Activated naive CD4-positive, alpha-beta T cell treated with anti-CD3 and anti-CD28 coated beads, Interleukin-2, amount 50 U/mL, for 72 hours (primary cell): ENCODE measurements at places on chromosomes 1 and 21.

GRCh38 chr1:42137766-42138165, 15.4 kb upstream of the GUCA2B start:
- DNase-seq = no peak

DNA sequence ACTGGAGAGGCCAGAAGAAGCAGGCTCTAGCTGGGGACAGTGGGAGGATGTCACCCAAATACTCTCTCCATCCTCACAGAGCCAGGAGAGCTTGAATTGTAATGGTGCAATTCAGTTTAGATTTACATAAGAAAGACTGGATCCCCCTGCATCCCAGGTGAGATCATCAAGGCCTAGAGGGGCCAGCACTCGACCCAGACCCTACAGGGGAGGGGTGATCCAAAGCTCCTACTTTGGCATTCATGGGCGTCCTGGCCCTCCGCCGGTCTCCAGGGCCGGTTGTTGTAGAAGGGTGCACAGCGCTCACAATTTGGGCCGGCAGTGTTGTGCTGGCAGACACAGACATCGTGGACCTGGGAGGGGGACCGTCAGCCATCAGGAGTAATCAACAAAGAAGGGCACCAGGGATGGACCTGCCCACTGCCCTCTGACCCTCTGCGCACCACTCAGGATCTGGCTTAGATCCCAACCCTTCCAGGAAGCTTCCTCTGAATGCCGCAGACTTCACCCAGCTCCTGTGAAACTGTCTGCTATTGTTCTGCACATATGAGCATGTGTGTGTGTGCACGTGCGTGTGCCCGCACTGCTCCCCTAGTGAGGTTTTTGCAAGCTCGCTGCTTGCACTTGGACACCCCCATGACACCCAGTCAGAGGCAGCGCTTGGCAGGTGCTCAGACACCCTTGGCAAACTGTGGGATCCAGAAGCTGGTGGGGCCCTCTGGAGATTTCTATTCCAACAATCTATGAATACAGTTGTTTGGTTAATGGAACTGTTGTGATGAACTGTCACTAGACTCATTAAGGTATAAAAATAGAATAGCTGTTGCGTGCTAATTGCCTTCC, 21.6 kb downstream of the LAMB3 start:
- no peak for DNase-seq

DNA sequence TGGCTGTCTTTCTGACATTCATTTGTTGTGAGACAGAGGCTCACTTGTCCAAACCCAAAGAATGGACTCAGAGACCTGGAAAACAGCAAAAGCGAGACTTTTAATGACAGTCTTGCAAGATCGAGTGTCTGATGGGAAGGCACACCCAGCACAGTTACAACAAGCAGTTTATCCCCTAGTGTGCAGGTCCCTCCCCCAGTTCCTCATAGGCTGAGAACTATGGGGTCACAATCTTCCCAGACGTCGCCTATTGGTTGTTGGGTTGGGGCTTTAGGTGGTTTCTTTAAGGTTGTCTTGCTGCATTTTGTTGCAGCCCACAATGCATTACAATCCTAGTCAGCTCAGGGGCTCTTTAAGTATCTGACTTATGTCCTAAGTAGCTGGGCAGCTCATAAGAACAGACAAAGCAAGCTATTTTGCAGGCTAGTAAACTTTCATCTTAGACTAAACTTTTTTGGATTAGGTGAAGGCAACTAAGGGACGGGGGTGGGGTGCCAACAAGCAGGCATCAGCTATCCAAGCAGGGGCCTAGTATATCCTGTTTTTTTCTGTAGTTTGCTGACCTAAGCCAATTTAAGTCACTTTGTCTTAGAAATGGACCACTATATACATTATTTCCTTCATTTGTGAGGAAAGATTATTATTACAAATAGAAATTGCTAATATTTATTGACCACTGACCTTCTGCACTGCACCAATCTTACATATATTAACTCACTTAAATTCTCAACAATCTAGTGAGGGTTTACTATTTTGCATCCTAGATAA, 151.8 kb downstream of the SETD4 start:
- no peak for DNase-seq

DNA sequence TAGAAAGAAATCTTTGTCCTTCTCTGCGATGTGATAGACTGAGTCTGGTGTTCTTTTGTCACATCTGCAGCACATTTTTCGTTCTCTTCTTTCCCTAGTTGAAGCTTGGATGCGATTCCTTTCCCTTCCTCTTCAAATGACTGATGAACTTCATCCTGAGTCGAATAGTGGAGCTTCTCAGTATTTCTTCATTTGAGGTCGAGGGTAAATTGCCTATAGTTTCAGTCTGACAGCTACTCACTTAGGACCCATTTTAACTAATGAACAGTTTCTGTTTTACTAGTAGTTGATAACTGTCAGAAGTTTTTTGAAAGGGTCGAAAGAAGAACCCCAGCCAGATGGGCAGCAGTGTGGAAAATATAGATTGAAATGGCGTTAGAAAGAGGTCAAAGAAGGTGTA, 4.7 kb upstream of the REG4 start:
- DNase-seq = no peak

- DNase-seq = no peak
Observed at GRCh38 chr1:59156526-59157199, 140.2 kb upstream of the FGGY start.

GRCh38 chr1:151882466-151882865, 26.8 kb downstream of the THEM4 start:
- no peak for DNase-seq

- DNase-seq = no peak
Observed at GRCh38 chr1:228876187-228876586, 140.9 kb downstream of the RHOU start.

DNA sequence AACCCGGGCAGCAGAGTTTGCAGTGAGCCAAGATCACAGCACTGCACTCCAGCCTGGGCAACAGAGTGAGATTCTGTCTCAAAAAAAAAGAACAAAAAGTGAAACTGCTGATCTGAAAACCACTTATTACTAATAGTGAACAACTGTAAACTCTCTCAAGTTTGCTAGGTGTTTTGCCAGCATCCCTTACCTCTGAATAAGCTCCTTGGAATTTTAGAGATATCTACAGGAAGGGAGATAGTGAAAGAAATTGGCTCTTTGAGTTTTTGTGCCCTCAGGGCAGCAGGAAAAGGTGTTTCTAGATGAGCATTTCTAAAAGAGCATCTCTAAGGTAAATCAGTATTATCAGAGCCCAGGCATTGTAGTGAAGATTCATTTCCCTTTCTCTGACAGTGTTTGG, 27.1 kb downstream of the PARK7 start:
- DNase-seq = no peak

DNA sequence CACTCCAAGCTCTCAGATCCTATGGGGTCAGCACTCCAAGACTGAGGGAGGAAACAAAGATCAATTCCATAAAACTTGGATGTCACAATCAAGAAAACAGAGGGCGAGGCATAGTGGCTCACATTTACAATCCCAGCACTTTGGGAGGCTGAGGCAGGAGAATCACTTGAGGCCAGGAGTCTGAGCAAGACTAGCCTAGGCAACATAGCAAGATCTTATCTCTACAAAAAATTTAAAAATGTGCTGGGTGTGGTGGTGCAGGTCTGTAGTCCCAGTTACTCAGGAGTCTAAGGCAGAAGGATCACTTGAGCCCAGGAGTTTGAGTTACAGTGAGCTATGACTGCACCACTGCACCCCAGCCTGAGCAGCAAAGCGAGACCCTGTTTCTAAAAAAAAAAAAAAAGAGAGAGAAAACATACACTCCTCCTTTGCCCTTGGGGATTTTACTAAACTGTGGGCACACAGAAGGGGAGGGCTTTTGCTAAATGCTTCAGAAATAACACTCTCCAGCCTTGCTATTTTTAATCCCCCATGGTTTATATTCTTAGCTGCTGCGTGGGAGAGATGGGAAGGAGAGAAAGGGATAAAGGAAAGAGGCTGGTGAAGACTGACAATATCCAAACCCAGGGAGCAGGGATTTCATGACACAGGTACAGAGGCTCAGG, 18.1 kb downstream of the ARHGEF2 start:
- no peak for DNase-seq

- no peak for DNase-seq
Observed at GRCh38 chr1:156146020-156146768, 7.2 kb upstream of the SEMA4A start.

DNA sequence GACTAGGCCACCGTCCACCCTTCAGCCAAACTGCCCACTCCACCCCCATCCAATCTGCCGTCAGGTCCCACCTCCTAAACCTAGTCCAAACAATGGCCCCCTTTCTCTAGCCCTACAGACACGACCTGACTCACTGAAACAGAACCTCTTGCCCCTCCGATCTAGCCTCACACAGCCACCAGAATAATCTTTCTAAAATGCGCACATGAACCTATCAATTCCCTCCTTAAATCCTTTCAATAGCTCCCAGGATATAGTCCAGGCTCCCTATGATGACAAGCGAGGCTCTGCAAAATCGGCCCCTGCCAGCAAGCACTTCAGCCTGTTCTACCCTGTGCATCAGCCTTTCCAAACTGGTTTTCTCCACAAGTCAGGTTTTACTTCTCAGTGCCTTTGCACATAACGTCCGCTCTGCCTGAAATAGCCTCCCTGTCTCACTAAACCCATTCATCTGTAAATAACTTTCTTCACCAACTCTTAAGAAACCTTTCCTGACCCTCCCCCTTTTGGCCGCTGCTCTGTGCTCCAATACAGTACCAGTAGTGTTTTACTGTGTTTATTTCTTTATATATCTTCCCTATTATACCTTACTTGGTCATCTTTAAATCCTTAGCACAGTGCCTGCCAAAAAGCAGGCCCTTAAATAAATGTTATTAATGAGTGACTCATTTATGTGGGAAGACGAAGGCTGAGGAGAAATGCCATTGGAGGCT, 9.0 kb upstream of the CDC20 start:
- no peak for DNase-seq

DNA sequence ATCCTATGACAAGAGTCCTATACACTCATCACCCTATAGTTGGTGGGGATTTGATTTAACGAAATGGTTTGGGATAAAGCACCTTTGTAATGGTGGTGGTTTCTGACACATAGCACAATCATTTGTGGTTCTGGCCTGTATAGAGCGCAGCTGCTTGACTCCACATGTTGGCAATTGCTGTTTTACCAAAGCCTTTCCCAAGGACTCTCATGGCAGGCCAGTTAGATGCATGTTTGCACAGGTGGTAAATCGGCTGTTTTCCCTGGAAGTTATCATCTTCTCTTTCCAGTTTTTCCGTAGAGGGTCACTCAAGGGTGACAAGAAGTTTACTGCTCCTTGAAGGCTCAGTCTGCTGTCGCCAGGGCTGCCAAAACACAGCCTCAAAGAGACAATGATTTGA, 17.1 kb upstream of the XPR1 start:
- no peak for DNase-seq

DNA sequence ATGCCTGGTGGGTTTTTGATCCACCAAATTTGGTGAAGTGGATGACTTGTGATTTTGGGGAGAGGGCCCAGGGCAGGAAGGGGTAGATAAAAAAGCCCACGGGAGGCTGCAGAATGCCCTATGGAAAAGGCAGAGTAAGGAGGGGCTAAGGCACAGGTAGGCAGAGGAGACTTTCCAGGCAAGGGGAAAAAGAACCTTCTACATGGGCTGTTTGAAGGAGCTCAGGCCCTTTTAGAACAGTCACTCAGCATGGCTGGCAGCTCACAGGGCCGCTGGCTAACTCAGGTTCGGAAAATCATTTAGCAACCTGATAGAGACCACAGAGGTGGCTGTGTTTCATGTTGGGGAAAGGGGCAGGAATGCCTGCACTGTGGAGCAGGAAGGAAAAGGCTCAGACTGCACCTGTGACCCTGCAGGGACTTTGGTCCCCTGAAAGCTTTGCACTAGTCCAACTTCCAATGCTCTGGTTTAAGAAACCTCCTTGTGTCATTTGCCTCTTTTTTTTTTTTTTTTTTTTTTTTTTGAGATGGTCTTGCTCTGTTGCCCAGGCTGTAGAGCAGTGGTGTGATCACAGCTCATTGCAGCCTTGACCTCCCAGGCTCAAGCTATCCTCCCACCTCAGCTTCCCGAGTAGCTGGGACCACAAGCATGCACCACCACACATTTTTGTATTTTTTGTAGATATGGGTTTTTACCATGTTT, 58.5 kb upstream of the ENAH start:
- no peak for DNase-seq

GRCh38 chr1:221939607-221940006, 197.7 kb upstream of the DUSP10 start:
- no peak for DNase-seq

DNA sequence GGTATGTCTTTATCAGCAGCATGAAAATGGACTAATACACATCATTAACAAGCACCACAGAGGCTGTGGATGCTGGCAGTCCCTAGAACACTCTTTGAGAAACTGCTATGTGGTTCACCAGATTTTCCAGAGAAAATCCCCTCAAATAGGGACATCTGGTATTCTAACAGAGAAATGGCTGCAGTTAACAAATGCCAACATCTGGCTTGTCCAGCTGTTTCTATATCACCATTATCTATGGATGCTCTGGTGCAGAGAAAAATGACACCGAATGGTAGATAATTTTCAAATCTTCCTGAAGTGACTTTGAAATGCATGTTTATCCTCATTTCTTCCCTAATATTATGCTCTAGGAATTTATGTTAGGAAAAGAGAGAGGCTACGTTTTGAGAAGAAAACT, 403.5 kb upstream of the PROX1 start:
- DNase-seq = no peak

DNA sequence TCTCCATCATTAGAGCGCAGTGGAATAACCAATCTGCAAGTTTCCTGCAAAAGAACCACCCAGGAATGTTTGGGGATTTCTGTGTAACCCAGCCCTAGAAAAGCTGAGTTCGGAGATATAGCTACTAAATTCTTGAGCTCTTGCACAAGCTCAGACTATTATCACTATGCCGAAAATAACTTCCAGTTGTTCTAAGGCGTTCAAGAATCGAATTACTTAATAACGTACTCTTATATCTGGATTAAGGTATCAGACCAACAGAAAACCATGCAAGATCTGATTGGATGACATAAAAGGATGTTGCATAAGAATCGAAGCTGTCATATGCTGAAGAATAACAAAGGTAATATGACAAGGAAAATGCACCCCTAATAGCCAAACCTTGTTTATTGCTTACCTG, 7.5 kb upstream of the LAMC2 start:
- DNase-seq = no peak

GRCh38 chr1:154478013-154478412, 24.0 kb upstream of the TDRD10 start:
- DNase-seq = no peak

DNA sequence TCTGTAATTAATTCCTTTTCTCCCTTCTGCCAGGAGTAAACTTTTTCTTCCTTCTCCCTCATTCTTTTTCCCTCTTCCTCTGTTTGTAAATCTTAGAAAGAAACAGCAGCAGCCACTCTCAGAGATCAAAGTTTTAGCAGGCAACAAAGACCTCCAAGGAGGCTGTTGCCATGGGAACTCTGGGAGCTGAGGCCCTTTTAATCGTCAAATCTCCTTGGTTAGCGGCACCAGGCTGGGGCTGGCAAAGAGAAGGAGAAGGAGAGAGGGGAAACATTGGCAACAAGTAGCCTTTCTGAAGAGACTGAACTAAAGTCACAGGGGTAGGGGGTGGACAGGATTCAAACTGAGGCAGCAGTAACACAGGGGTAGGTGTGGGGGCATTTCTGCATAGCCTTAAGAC, 25.2 kb downstream of the ILDR2 start:
- no peak for DNase-seq

GRCh38 chr1:192939440-192939839, 119.7 kb downstream of the UCHL5 start:
- DNase-seq = no peak
